Left colon (tissue), 2 donors: ENCODE measurements at places on chromosomes 2 and 18. TPM values are rescaled to one million over a fixed set of nuclear protein-coding genes. Genes with fewer than 3 reads are reported as not detected.

DNA sequence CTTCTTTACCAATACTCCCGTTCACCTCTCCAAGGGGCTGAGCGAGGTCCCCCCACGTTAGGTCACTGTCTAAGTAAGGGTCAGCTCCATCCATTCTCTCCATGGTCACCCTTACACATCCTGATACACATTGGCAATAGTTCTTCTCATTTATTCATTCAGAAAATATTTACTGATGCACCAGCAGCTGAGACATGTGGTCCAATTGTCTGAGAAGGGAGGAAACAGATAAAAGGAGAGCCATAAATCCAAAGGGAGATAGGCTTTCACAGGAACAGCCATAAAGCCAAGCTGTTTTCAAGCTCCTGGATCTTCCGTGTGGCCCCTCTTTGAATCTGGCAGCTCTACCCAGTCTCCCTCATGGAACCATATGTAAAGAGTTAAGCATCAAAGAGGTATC lies 121.2 kb downstream of the TXNL1 start:
- no peak for DNase-seq

- no peak for DNase-seq
These were observed 557.3 kb upstream of the SALL3 start for GRCh38 chr18:78422336-78422735.

- DNase-seq, result no peak
These were observed 72.4 kb upstream of the CCDC150 start for GRCh38 chr2:196566961-196567666.

GRCh38 chr2:24024996-24025663 lies 15.2 kb downstream of the MFSD2B start:
- no peak for DNase-seq

DNA sequence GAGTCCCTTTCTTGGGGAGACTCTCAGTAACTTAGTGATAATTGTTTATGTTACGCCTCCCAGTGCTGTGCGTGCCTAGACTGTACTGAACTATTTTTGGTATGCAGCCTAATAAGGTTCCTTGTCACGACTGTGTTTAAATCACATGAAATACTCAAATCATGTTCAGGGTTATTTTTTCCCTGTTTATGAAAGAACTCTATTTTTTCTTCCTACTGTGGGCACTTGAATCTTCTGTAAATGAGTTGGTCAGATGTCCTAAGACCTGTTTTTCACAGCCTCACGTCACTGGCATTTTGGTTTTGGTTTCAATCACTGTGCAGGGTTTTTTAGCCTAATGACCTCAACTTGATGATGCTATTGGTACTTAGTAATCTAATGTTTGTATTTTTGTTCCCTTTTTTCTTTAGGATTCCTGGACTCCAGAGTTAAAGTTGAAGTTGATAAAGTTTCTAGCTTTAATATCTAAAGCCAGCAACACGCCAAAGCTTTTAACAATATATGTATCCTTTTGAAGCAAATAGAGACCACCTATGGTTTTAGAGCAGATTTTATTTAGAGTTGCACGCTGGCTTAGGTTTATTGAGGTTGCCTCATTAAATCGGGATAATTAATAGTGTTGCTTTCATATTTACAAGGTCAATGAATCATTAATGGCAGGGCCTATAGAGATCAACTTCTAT lies 24.0 kb downstream of the ARMC9 start:
- no peak for DNase-seq

- no peak for DNase-seq
These were observed 9.9 kb downstream of the ACVR1 start for GRCh38 chr2:157866202-157866601.

- no peak for DNase-seq
These were observed 21.1 kb downstream of the INPP5D start for GRCh38 chr2:233081232-233081730.

DNA sequence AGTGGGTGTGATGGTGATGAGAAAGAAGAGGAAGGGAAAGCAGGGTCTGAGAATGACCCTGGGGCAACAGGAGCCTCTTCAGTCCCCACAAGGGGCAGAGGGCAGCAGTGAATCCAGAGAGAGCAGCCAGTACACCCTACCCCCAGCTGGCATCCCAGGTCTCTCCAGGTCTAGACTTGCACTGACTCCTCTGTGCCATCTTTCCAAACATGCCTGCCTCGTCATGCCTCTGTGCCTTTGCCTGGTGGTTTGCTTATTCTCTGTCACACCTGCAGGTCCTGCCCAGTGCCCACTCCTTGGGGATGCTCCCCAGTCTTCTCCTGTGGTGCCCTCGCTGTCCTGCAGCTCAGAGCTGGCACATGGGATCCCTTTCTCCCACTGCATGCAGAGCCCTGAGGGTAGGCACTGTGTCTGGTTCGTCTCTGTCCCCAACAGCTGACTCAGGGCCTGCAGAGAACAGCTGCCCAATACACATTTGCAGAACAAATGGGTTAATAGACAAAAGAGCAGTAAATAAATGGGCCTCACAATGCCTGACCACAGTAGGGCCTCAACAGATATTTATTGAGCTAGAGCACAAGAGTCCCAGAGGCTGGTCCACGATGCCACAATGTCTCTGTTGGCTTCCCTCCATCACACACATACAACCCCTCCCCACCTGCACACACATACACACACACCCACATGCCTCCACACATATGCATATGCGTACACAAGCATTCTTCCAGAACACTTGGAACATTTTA lies 89.8 kb downstream of the HS1BP3 start:
- no peak for DNase-seq

- DNase-seq, result peak; percentile 45
These were observed 133.5 kb upstream of the HAAO start for GRCh38 chr2:42925742-42926433.

Gene ATP6V1B1
- not detected for total RNA-seq

Gene PMAIP1
- total RNA-seq, result 2.6 TPM

Gene RDH14
- 22.7 TPM for total RNA-seq

- no peak for DNase-seq
These were observed 75.7 kb downstream of the AOX1 start for GRCh38 chr2:200661477-200661876.

Gene PFN4
- total RNA-seq, result not detected

- no peak for DNase-seq
These were observed 443.9 kb upstream of the VRK2 start for GRCh38 chr2:57602733-57603132.

- no peak for DNase-seq
These were observed 698.5 kb downstream of the NR4A2 start for GRCh38 chr2:155633887-155634570.

Gene LRP2
- not detected for total RNA-seq

Gene GPD2
- 80.0 TPM for total RNA-seq

GRCh38 chr2:173109253-173110188 lies 33.9 kb downstream of the MAP3K20 start:
- DNase-seq, result no peak

Gene CHST10
- total RNA-seq, result 1.1 TPM

DNA sequence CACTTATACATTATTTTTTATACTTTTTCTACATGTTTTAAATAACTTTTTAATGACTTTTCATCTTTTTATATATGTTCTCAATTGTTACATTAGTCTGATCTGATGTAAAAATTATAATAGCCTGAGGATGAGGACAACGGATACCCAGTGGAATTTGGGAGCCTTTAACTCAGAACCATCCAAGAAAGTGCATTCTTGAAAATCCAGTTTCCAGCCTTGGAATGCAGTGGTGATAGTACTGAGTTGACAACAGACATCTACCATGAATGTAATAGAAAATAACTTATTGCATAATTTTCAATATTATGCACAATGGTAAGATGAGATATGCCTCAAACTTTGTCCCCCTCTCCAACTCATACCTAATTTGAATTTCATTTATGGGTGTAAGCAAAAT lies 120.7 kb upstream of the ZC3H15 start:
- DNase-seq, result no peak

DNA sequence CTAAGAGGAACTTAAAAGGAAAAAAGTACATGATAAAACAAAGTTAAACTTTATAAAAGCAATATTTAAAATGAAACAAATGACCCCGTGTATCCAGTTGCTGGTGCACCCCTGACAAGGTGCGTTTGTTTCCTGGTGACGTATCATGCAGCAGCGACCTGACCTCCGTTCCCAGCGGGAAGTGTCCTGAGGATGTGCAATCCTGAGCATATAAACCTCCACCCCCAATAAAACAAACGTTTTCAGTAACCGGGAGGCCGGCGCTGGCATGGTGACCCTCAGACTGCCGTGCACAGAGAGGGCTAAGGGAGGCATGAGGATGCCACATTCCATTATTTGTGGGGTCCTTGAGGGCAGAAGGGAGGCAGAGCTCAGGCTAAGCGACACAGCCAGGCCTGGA lies 14.8 kb downstream of the SLC66A2 start:
- peak; percentile 39 for DNase-seq

- no peak for DNase-seq
These were observed 75.5 kb upstream of the CCDC68 start for GRCh38 chr18:55034742-55035141.

DNA sequence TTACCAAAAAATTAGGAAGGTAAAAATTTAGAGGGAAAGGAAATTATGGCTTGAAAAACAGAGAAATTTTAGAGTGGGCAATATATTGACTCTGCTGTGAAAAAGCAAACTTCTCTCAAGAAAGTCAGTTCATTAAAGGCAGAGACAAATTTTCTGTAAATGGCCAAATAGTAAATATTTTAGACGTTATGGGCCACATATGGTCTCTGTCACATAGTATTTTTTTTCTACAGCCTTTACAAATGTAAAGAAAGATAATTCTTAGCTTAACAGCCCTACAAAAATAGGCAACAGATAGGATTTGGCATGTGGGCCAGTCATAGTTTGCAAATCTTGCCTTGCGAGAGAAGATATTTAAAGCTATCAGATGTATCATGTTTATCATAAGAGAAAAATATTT lies 1750.4 kb downstream of the SUCLG1 start:
- DNase-seq, result no peak

Gene TFCP2L1
- total RNA-seq, result 149 TPM

Gene KCNIP3
- total RNA-seq, result 4.7 TPM

DNA sequence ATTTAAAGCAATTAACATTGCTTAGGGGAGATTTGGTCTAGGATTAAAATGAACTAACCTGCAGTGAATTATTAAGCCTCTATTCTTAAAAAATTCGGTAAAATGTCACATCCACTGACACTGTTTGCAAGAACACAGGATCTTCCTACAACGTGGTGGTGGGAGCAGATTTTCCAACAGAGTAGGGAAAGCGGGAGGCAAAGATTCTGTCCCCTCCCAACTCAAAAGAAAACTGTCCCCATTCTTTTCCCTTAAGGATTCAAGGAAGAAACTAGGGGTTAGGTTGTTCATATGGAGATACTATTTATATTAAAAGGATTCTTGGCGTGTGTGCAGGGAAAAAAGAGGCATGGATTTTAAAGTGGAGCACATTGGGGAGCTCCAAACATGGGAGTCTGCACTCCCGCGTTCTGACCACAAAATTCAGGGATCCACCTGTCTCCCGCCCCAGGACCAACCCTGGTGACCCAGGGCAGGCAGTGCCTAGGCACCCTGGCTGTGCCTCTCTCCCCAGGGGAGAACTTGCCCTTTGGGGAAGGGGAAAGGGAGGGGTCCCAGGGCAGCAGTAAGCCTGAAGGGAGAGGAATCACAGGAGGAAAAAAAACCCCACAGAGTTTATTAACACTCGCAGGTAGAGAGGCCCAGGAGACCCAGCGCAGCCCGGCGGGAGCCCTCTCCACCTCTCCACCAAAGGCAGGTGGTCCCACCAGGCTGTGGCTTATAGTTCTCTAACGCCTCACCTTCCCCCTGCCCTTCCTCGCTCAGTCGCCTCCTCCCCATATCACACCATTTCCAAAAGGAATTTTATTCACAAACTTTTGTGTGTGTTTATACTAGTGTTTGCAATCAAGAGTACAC lies 2.3 kb downstream of the PTGR3 start:
- no peak for DNase-seq

Gene DSC3
- 0.22 TPM for total RNA-seq

DNA sequence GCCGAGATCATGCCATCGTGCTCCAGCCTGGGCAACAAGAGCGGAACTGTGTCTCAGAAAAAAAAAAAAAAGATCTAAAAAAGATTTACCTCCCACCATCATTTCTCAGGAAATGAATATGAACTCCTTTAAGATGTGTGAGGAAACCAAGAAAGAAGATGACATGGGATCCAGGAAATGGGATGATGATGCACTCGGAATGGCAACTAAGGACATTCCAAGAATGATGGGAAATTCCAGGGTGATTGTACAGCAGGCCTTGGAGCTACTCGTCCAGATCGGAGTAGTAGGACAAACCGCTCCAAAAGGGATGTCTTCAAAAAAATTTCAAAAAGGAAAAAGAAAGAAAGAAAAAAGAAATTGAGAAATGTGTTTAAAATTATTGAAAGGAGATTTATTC lies 84.9 kb upstream of the PMAIP1 start:
- no peak for DNase-seq

Gene KIAA1328
- total RNA-seq, result 4.3 TPM

DNA sequence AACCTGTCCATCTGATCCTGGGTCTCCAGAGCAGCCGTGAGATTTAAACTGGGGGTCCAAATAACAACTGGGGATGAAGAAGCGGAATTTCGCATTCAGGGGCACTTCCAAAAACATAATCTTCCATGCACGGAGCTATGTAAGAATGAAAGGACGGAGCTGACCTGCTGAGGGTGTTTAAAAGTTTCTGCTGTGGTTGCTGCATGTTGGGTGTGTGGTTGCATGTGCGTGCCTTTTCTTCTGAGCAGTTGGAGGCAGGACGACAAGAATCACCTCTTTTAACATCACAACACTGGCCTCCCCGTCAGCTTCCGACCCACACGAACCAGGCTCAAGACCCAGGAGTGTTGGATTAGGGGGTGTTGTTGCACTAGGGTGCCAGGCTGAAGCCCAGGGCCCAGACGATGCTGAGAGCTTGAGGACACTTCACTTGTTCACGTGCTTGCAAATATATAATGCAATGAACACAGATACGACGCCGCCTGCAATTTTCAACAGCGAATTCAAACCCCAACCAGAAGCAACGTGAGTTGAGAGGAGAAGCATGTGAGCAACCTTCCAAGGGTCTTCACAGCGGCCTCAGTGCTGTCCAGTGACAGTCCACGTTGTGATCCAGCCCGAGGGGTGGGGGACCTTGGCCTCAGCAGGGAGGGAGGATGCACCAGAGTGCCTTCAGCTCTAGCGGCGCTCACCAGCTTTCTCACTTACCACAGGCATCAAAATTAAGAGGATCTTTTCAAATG lies 76.0 kb upstream of the SALL3 start:
- no peak for DNase-seq

GRCh38 chr18:25517881-25518715 lies 166.1 kb upstream of the ZNF521 start:
- no peak for DNase-seq

DNA sequence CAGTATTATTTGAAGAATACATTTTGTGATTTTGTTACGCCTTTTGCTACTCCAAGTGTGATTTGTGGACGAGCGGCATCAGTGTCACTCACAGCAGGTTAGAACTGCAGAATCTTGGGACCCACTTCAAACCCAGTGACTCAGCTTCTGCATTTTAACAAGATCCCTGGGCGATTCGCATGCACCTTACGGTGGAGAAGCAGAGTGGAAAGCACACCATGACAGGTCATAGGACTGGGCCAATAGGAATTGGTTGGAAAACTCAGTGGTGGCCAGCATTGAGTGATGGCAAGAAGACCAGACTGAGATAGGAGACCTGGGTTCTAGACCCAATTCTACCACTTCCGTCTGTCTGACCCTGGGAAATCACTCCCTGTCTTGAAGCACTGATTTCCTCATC lies 26.3 kb downstream of the CTLA4 start:
- no peak for DNase-seq
